ENCODE measurements at places on chromosomes 6 and 20.
A peak's percentile ranks its signal among the peaks of the same experiment; 100 is the strongest.

GRCh38 chr6:36703982-36704381 lies 6.4 kb downstream of the RAB44 start:
- no peak for DNase-seq

- no peak for DNase-seq
These were observed 113.3 kb downstream of the LINC00237 start for GRCh38 chr20:20992686-20993360.

DNA sequence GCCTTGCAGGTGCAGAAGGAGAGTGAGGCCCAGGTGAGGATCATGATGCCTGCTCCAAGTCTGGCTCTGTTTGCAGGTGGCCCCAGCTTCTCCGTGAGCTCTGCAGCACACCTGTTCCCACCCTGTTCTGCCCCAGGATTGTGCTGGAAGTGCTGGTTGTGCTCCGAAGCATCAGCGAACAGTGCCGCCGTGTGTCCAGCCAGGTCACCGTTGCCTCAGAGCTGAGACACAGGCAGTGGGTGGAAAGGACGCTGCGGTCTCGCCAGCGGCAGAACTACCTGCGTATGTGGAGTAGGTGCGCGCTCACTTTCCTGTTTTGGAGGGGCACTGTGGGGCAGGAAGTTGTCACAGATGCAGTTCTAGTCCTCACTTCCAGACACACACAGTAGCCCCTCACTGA lies 25.0 kb downstream of the ERMARD start:
- no peak for DNase-seq

GRCh38 chr6:34027445-34027936 lies 118.4 kb downstream of the GRM4 start:
- peak; percentile 74 for DNase-seq

Data from GM19239 (cell line).